ENCODE measurements at places on chromosomes 7 and 10.
A peak's percentile ranks its signal among the peaks of the same experiment; 100 is the strongest.

DNA sequence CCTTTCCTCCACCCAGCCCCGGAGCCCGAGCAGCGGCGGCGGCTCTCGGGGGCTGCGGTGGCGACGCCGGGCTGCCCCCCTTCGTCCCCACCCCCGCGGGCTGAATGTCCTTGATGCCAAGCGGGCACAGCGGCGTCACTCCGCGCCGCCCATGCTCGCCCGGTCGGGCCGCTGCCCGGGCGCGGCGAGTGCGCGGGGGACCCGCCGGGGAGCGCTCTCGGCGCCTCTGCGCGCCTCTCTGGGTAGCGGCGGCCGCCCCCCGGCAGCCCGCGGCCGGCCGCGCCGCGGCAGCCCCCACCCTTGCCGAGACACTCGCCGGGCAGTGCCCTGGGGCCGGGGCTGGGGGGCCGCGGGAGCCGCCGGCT lies 433 bp upstream of the PLXNA4 start:
- no peak for DNase-seq

GRCh38 chr10:90342480-90342879 lies 515.4 kb downstream of the HTR7 start:
- DNase-seq = no peak

DNA sequence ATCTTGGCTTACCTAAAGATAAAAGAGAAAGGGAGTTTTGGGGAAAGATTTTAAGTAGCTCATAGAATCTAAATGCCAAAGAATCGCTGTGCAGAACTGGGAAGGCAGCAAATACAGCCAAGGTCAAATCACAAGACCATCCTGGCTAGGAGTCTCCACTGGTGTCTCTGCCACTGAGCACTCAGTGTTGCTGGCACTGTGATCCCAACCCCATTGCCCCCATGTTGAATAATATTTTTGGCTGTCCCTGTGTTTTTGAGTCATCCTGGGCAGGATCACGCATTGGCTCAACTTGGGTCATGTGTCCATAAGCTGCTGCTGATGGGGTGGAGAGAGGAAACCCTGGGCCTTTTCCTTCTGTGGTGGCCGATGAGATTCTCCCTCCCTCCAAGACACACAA lies 21.2 kb downstream of the TLX1 start:
- DNase-seq = no peak

DNA sequence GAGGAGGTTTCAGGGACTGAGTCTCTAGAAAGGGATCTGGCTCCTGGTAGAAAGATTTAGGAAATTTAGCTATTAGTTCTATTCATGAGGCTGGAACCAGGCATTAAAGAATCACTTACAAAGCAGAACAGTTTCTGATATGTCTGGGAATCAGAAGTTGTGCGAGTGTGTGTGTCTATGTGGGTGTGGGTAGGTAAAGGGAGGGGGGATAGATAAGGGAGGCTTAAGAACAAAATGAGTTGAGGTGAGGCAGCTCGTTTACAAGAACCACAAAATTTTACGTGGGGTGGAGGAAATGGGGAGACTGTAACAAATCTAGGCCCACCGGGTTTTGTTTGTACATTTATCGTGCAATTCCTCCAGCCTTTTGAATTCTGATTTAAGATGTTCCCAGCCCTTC lies 90.7 kb downstream of the SAMD9 start:
- no peak for DNase-seq

GRCh38 chr7:95190515-95190914 lies 133.8 kb downstream of the PON1 start:
- no peak for DNase-seq

DNA sequence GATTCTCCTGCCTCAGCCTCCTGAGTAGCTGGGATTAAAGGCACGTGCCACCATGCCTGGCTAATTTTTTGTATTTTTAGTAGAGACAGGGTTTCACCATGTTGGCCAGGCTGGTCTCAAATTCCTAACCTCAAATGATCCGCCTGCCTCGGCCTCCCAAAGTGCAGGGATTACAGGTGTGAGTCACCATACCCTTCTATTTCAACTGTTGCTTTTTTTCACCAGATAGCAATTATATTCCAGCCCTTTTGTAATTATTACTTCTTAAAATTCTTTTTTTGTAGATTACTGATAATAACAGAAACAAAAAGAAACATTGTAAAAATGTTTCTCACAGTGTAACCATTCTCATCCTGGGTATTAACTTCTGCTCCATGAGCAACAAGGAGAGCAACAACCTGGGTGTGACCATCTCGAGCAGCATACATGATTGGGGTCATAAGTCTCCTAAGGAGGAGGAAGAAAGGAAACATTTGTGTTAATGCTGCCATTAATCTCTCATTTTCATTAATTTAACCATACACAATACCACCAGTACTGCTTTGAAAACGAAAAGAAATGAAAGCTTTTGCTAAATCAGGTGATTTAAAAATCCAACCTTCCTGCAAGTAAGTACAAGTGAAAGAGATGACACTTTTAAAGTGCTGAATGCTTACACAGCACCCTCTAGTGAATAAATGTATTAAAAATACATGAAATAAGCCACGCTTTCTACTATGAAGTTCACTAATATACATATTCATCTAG lies 41.8 kb downstream of the ASZ1 start:
- DNase-seq = peak; percentile 9

- peak; percentile 79 for DNase-seq
Measured at GRCh38 chr10:71840177-71840957, 10.7 kb downstream of the PSAP start.

GRCh38 chr7:142299237-142299781 lies 41.5 kb upstream of the PRSS58 start:
- no peak for DNase-seq

DNA sequence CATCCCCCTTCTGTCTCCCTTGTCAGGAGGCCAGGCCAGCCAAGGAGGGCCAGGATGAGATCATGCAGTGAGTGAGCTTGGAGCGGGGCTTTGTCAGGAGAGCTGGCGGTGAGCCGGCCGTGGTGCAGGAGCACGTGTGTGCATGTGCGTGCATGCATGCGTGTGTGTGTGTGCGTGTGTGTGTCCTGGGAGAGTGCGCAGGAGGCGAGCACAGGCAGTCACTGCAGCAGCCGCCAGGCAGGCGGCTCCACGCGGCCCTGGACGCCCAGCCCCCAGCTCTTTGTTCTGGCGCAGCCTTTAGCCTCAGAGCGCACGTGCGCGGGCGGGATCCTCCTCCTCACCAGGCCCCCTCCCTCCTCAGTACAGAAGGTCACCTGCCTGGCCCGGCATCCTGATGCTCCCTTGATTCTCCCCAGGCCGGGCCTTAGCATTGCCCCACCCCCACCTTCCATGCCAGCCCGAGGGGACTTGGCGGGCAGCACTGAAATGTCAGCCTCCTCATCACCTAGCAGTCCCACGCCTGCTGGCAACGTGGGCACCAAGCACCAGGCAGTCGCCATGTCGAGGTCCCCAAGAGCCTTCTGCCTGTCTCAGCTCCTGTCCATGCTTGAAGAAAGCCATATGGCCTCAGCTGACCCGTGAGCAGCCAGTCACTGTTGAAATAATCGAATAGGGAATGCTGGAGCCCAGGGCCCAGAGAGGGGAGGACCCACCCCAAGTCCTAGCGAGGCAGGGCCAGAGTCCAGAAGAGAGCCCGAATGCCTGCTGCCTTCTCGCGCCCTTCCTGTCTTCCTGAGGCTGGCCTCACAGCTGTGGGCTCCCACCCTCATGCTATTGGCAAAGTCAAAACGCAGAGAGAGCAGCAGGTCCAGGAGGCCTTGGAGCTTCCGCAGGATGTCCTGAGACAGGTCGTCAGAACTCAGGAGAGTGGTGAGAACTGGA lies 125.9 kb upstream of the PPIF start:
- no peak for DNase-seq

- no peak for DNase-seq
Measured at GRCh38 chr7:154917808-154918160, 85.1 kb downstream of the PAXIP1 start.

DNA sequence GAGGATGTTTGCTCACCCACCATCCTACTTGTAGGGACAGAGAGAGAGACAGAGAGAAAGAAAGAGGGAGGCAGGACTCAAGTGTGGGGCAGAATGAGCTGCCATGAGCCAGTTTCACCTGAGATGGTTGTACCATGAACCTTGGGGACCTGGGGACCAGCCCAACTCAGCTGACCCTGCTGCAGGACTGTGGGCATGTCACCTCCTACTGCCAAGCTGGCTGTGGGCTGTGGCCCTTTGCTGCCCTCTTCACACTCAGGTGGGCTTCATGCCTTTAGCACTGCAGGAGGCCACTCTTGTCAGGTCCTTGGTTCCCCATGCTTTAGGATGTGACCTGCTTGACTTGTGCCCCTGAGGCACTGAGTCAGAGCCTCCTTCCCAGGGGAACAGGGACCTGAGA lies 108.2 kb upstream of the PCBD1 start:
- DNase-seq = no peak

All from DMS79 (cell line).